ENCODE measurements at places on chromosomes 16 and 17.

GRCh38 chr17:82772026-82772425 is 20.2 kb downstream of the TBCD start:
- DNase-seq, result no peak
- H3K36me3 ChIP-seq, result peaks cover 28% of the 10 kb centered on the region
- H3K4me3 ChIP-seq, result no peak overlapping the region
- H3K27me3 ChIP-seq, result no peaks in the 10 kb centered on the region

GRCh38 chr17:79183293-79184158 is 108.9 kb downstream of the ENGASE start:
- peaks cover 19% of the 10 kb centered on the region for H3K27me3 ChIP-seq
- no peak overlapping the region for H3K4me3 ChIP-seq
- no peak for DNase-seq
- no peaks in the 10 kb centered on the region for H3K36me3 ChIP-seq
- H3K4me1 ChIP-seq, result peaks cover 3% of the 10 kb centered on the region

DNA sequence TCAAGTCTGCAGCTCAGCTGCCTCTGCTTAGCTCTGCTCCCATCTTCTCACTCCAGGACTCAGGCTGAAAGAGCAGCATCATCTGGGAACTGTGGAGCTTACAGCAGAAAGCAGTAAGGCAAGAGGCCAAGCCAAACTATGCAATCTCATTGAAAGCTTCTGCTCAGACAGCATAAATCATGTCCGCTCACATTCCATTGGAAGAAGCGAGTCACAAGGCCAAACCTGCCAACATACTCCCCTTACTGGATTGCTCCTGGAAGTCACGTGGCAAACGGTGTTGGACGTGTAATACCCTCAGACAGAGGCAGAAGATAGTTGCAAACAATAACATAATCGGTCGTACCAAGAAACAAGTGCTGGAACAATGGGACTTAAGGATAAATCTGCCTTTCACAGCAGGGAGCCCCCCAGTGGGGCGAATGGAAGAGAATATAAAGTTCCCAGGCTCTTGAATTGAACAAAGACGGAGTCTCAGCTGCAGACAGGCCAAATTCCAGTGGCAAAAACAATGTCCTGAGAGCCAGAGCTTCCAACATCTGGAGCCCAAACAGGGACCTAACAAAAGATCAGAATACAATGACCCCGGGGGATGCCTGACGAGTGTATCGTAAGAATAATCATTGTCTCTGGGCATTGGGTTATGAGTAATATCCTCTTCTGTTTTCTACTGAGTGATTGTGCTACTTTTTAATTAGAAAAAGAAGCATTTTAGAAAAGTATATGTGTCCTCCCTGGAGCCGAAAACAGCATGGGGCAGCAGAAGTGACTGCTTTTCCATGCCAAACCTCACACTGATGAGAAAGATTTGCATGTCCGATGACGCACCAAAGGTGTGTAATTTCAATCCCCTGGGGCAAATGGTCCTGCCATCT is 68.4 kb downstream of the CMC2 start:
- H3K36me3 ChIP-seq, result no peaks in the 10 kb centered on the region
- H3K4me3 ChIP-seq, result no peak overlapping the region
- H3K27me3 ChIP-seq, result no peaks in the 10 kb centered on the region
- H3K27ac ChIP-seq, result no peak overlapping the region
- no peak for DNase-seq

DNA sequence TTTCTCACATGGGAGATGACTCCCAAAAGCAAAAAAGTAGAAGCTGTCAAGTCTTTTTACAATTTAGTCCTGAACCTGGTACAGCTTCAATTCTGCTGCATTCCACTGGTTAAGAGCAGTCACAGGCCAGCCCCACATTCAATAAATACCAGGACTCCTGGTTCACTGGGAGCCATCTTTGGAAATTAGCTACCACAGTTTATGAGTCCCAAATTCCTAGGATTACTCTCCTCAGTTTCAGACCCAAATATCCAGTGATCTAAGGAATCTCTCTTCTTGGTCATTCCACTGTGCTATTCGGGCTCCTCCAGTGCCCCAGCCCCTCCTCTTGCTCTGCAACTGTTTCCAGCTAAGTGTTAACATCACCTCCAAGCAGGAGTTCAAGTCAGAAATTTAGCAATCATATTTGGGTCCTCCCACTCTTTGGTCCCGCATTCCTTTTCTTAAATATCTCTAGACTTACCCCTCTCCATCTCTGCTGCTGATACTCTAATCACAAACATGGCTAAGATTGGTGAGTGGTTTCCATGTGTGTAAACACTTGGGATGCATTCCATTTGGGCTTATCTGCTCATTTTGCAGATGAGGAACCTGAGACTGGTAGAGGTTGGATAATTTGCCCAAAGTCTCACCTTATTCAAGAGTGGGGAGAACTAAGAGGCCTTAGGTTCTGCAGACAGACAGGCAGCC is 9.6 kb upstream of the WIPF2 start:
- no peak for DNase-seq
- no peak overlapping the region for H3K4me3 ChIP-seq
- no peaks in the 10 kb centered on the region for H3K4me1 ChIP-seq
- H3K27ac ChIP-seq, result no peak overlapping the region
- no peaks in the 10 kb centered on the region for H3K36me3 ChIP-seq
- H3K27me3 ChIP-seq, result no peaks in the 10 kb centered on the region

DNA sequence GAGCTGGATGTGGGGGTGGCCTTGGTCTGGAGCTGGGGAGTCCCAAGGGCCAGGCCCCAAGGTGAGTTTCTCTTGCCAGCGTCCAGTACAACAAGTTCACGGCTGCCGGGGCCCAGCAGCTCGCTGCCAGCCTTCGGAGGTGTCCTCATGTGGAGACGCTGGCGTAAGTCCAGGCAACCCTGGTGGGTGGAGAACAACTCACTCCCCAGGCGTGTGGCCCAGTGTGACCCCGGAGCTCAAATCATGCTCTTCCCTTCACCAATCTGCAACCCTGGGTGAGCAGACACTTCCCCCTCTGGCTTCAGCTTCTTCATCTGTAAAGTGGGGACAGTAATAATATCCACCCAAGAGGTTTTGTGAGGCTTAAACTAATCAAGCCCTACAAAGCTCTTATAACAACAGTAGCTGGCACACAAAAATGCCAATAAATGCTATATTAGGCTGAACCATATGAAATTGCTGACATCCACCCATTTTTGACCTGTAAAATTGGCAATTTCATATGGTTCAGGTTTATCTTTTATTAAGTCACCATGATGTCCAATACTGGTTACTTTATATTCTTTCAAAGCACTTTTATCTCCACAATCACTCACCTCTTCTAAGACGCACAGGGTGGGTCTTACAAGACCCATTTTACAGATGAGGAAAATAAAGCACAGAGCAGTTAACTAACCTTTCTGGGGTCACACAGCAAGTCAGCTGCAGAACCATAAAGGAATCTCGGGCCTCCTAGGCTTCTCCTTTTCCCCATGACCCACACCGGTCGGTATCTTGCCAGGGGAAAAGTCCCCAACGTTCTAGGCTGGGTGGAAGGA is 19.7 kb downstream of the DEXI start:
- H3K27me3 ChIP-seq, result no peaks in the 10 kb centered on the region
- no peak overlapping the region for H3K27ac ChIP-seq
- peaks cover 3% of the 10 kb centered on the region for H3K4me1 ChIP-seq
- no peak for DNase-seq
- H3K4me3 ChIP-seq, result no peak overlapping the region
- peaks cover 15% of the 10 kb centered on the region for H3K36me3 ChIP-seq

DNA sequence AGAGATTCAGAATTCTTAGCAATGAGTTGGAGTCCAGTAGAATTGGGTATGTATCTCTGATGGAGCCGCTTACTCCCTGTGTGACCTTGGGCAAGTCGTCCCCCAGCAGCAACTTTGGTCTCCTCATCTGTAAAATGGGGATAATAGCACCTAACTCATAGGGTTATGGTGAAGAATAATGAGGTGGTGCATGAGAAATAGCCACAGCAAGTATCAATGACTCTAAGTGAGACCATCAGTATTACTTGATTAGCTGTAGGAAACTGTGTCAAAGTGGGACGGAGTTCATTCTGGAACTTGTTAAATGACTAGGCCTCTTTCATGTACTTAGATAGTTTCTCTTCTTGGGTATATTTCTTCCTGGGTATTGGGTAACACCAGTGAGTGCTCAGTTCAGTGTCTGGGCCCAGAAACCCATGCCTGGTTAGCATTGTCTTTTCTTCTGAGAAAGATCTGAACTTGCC is 6.4 kb downstream of the PRKCB start:
- DNase-seq, result no peak
- H3K4me3 ChIP-seq, result no peak overlapping the region
- peaks cover 10% of the 10 kb centered on the region for H3K4me1 ChIP-seq
- H3K27me3 ChIP-seq, result no peaks in the 10 kb centered on the region

GRCh38 chr17:56206351-56206750 is 53.1 kb downstream of the ANKFN1 start:
- H3K4me3 ChIP-seq, result no peak overlapping the region
- no peaks in the 10 kb centered on the region for H3K4me1 ChIP-seq
- H3K27me3 ChIP-seq, result no peaks in the 10 kb centered on the region
- no peak for DNase-seq

- no peaks in the 10 kb centered on the region for H3K4me1 ChIP-seq
- H3K27ac ChIP-seq, result no peak overlapping the region
- H3K27me3 ChIP-seq, result no peaks in the 10 kb centered on the region
- no peaks in the 10 kb centered on the region for H3K36me3 ChIP-seq
Measured at GRCh38 chr16:62978451-62978850, 942.2 kb upstream of the CDH8 start.

- DNase-seq, result no peak
- H3K4me1 ChIP-seq, result no peaks in the 10 kb centered on the region
- H3K36me3 ChIP-seq, result no peaks in the 10 kb centered on the region
- no peaks in the 10 kb centered on the region for H3K27me3 ChIP-seq
- H3K27ac ChIP-seq, result no peak overlapping the region
- H3K4me3 ChIP-seq, result no peak overlapping the region
Measured at GRCh38 chr17:19750835-19751234, 2.7 kb upstream of the ALDH3A1 start.

DNA sequence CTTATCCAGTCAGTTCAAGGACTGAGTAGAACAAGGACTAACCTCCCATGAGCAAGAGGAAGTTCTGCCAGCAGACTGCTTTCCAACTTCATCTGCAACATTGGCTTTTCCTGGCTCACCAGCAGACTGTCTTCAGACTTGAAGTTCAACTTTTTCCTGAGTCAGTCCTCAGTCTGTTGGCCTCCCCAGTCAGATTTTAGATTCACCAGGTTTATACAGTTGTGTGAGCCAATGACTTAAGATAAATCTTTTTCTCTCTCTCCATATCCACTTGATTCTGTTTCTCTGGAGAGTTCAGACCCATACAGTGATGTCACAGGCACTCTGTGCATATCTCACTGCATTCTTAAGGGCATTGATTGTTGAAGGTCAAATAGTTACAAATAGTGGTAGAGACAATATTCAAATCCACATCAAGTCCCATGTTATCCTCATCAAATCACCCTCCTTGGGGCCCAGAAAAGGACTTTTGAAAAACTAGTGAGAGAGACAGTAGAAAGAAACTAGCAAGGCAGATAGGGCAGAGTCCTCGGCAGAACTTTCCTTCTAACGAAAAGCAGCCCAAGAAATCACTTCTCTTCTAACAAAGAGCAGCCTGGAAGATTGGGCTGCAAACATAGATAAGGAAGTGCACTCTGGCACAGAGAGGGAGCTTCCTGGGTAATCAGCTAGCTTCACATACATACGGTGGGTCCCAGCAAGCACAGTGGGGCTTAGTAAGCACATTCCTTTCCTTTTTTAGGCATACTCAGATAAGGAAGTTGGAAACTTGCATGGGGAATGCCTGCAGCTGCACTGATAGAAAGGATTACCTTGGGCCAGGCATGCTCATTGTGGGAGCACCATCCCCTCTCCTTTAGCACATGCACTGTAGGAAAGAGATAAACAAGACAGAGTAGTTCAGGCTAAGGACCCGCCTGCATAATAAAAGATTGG is 132.3 kb upstream of the FAM20A start:
- no peak overlapping the region for H3K27ac ChIP-seq
- H3K27me3 ChIP-seq, result no peaks in the 10 kb centered on the region
- H3K4me3 ChIP-seq, result no peak overlapping the region
- no peaks in the 10 kb centered on the region for H3K36me3 ChIP-seq

DNA sequence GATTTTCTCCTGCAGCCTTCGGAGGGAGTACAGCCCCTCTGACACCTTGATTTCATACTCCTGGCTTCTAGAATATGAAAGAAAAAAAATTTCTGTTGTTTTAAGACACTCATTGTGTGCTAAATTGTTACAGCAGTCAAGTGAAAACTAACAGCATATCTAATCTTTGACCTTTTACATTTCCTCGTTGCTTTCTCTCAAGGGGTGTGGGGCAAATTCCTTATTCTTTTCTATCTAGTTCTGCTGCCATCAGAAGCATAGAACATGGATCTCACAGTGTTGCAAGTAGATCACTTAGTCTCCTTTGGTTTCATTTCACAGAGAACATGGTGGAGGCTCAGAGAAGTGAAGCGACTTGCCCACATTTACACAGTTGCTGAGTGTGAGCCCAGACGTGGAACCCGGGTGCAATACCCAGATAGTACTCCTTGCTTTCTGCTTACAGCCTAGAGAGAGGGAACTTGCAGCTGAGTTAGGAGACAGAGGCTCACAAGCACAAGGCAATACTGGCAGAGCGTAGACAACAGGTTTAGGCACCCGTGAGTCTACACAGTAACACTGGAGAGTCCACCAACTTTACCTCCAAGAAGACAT is 28.7 kb upstream of the MMD start:
- no peak for DNase-seq
- H3K36me3 ChIP-seq, result no peaks in the 10 kb centered on the region
- H3K4me3 ChIP-seq, result no peak overlapping the region

GRCh38 chr17:80566054-80566400 is 21.4 kb downstream of the RPTOR start:
- H3K36me3 ChIP-seq, result no peaks in the 10 kb centered on the region
- no peak overlapping the region for H3K27ac ChIP-seq
- H3K27me3 ChIP-seq, result no peaks in the 10 kb centered on the region
- H3K4me1 ChIP-seq, result no peaks in the 10 kb centered on the region
- no peak overlapping the region for H3K4me3 ChIP-seq

GRCh38 chr17:32870027-32870670 is 6.8 kb downstream of the MYO1D start:
- no peaks in the 10 kb centered on the region for H3K27me3 ChIP-seq
- no peak for DNase-seq
- H3K4me3 ChIP-seq, result no peak overlapping the region
- no peak overlapping the region for H3K27ac ChIP-seq
- H3K36me3 ChIP-seq, result no peaks in the 10 kb centered on the region

DNA sequence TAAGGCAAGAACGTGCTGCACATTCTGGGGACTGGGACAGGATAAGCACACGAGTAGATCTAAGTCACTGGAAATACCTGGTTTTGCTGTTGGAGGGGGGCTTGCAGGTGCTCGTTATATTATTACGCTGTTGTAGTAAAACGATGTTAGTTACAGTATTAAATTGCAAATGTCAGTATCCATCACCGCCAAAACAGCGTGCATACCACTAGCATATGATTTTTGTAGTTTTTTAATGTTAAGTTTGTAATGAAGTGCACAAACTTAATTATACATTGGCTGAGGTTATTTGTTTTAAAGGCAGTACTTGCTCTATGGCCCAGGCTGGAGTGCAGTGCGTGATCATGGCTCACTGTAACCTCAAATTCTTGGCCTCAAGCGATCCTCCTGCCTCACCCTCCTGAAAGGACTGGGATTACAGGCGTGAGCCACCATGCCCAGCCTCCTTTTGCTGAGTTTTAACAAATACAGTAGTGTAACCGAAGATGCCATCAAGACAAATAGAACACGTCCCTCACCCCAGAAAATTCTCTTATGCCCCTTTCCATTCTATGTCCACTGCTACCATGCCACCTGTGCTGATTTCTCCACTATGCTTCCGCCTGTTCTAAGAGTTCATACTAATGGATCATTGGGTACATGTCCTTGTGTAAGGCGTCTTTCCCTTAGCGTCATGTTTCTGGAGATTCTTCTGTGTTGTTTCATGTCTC is 20.7 kb upstream of the CSNK1D start:
- H3K27me3 ChIP-seq, result no peaks in the 10 kb centered on the region
- H3K4me3 ChIP-seq, result no peak overlapping the region
